ENCODE measurements at places on chromosomes 5 and 9.

DNA sequence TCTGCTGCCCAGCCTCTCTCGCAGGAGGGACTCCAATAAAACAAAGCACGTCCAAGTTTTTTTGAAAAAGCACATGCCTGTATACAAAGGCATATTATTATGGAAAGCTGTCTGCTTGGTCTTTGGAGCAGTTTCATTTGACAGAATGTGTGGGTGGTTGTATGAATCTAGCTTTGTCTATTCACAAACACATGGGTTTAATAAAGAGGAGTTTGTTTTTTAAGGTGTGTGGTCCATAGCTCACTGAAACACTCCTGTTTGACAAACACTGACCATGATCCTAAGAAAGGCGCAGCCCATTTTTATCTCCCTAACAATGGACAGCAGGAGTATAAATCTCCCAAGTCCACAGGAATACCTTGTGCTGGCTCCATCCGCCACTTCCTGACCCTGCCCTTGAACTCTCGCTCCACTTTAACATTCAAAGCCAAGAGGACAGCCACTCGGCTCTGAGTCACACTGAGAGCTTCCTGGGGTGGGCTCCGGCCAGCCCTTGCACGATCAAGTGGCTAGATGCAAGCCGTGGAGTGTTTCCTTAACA is 371.9 kb downstream of the EBF1 start:
- no peak for DNase-seq

- no peak for DNase-seq
These were observed 81.3 kb downstream of the TNC start for GRCh38 chr9:115036691-115037090.

DNA sequence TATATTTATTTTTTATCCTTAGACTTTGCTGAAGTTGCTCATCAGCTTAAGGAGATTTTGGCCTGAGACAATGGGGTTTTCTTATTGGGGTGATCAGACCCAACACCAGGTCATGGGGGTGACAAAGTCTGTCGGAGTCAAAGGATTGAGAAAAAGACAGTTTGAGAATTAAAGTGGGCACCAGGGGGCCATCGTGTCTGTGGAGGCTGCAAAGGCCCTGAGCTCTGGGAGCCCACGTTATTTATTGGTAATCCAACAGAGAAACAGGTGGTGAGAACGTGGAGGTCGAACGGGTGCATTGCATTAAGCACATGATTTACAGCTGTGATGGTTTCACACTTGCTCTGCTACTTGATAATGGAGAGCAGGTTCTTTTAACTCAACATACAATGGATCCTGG is 102.5 kb upstream of the CDH10 start:
- DNase-seq = no peak

DNA sequence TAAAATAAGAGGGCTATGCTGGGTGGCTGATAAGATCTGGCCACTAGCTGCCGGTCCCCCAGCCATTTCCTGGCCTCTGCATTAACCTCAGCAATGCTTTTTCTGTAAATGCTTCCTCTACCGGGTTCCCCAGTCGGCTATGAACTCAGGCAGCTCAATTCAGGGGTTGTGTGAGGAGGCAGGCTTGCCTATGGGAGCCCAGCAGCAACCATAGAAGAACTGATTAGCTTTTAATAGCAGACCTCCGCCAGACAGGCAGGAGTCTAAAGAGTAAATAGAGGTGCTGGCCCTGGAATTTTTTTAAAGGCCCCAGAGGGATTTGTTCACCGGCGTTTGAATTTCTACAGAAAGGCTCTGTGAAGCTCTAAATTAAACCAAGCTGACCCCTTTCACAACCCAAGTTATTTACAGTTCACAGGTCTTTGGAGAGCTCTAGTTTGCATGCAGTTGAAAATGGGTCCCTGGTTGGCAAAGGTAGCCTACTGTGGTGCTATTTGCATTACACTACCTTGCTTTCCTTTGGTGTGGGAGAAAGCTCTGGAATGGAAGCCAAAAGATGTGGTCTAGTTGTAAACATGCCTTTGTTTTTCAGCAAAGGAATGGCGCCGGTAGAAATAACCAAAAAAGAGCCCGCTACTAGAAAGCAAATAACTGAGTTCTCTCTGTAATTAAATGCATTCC is 289.7 kb upstream of the SEMA6A start:
- DNase-seq = no peak

GRCh38 chr5:6236858-6237481 is 141.4 kb downstream of the MED10 start:
- DNase-seq = no peak

DNA sequence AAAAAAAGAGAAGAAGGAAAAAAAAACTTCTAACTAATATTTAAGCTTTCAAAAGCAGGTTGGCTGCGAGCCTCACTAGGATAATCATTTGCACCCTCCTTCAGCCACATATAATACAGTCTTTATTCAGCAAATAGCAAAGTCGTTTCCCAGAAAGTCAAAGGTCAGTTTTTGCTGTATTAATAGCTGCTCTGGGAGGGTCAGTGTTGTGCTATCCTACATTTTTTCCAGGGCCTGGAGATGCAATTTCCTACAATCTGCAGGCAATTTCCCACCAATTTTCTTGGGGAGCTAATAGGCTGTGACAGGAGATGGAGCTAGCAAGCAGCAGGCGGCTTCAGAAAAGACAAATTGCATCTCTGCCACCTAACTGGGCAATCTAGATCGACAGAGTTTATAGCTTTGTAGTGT is 136.8 kb downstream of the TLE1 start:
- DNase-seq = no peak

DNA sequence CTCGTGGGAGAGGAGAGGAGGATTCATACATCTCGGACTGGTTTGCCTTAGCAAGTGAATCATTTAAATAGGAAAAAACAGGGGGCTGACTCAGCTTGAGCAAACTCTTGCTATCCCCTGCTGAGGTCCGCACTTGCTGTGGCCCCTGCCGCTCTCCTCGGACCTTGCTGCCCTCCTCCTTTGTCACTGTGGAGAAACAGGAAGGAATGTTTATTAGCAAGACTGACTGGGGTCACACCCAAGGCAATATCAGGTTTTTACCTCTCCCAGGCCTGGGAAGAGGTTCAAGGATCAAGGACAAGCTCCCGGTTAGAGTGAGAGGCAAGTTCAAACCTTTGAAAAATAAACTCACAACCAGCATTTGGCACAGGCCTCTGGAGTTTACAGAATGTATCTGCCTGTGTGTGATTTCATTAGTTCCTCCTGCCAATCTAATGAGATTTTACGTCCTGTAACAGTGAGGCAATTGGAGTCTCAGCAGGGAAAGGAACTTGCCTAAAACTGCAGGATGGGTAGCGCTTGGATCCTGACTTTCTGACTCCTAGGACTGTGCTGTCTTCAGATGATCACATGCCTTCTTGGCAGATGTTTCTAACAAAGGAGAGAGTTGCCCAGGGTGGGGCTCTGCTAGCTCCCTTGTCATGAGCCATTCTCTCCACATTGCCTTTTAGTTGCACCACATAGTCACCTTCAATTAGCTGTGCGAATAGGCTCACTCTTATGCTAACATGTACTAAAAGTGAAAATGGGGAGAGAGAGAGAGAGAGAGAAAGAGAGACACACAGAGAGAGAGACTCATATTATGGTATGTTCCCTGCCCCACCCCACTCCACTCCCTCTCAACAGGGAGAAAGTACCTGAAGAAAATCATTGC is 108.6 kb upstream of the CDKN2B start:
- DNase-seq = no peak

DNA sequence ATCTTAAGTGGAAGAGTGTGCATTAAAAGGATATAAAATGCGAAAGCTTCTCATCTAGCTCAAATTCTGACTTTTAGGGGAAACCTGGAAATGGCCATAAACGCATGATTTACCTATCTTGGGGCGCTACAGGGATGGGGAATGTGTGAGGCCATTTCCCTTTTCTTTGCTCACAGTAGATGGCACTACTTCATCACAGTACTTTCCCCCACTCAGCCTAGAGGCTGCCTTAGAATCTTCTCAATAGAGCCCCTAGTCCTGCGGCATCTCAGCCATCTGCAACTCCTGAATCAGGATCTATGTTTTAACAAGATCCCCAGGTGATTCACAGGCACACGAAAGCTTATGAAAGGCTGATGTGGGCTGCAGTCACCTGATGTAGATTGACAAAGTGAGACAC is 110.8 kb downstream of the LHFPL2 start:
- no peak for DNase-seq

DNA sequence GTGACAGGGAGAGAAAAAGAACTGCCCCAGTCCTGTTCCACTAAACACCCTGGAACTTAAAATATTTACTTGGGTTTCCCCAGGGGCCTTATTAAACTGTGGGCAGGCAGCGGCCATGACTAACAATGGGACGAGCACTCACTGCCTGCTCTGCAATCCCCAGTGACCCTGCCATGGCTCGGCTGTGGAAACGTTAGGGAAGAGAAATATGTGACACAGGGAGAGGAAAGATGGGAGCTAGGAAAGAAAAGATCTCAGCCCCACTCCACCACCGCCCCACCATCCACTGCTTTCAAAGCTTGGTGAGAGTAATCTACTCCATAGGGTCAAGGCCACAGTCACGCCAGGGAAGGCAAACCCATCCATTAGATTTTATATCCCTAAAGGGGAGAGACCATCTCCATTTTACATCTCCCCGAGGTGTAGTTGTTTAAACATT is 117.6 kb downstream of the EFNA5 start:
- no peak for DNase-seq

DNA sequence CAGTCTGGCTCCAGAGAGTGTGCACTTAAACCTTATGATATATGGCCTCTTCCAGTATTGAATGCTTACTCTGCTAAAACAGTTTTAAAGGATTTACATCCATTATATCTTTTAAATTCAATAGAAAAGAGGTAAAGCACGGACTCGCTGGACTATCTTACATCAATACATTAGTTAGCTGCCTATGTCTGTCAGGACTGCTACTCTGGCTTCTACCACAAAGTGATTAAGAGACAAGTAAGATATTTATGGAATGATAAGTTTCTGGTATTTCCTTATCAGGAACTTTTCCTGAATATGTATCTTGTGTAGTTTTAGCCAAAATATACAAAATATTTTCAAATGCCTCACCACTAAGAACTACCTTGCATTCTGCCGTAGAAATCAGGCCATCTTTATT is 295.1 kb downstream of the ISL1 start:
- no peak for DNase-seq

DNA sequence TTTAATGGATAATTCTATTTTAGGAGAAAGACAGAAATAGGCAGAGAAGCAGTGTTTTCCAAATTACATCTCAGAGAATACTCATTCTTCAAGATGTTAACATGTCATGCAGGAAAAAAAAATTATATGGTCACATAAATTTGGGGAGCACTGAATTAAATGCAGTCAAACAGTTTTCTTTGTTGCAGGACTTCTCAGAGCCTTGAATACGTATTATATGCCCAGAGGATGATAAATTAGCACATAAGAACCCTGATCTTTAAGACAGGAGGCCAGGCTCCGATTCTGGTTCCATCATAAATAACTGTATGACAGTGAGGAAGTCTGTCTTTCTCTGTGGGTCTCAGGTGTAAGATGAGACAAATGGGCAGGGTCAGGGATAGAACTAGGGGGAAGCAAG is 41.4 kb downstream of the FAT2 start:
- DNase-seq = no peak

GRCh38 chr9:14221558-14221957 is 92.4 kb downstream of the NFIB start:
- no peak for DNase-seq

- no peak for DNase-seq
These were observed 340.3 kb downstream of the CWC27 start for GRCh38 chr5:65108786-65109743.

DNA sequence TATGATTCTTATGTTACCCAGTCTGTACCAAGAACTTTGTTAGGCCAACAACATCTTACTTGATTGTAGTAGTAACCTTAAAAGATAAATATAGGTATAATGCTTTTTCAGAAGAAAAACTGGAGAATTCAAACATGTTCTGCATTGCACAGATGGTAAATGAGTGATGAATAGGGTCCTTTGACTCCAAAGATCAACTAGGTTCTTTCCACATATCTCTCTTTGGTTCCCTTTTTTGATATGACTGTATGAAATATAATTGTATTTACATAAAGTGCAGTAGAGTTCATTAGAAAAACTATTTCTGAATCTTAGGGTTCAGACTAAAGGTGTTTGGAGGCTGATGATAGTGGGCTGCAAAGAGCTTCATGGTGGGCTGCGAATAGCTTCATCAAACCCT is 150.5 kb upstream of the CDKN2B start:
- DNase-seq = no peak

GRCh38 chr5:91712718-91713117 is 329.6 kb upstream of the ARRDC3 start:
- DNase-seq = no peak

DNA sequence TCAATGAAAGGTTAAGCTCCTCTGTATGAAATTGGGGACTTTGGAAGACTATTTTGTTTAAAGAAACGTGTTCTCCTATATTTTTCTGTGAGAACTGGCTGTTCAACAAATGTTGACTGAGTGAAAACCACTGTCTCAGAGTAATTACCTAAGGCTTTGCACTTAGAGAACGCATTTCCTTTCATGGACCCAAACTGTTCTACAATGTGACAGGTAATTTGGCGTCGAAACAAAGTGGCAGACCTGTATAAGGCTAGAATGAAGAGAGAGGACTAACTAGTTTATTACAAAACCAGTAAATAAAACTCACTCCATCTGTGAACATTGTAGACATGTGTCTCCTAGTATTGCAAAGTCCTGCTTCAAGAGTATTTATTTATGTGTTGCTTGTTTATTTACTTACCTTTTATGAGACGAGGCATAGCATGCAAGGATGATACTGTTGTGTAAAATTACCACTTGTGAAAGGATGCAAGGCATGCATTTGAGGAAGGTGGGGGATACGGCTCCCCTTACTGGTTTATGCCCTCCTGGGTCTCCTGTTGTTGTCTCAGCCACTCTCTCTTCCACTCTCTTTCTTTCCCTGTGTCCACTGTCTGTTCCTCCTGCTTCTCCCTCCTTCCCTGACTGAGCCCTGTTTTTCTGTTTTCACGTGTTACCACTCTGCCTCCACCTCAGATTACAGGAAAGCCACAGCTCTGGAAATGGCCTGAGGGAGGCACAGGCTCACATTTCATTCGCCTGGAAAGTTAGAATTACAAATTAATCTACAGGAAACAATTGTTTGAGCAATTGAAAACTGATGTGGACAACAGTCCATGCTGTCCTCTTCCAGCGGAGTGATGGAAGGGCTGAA is 444.0 kb upstream of the ZNF608 start:
- DNase-seq = no peak

GRCh38 chr5:10866913-10867312 is 105.9 kb upstream of the DAP start:
- DNase-seq = no peak

GRCh38 chr5:140213370-140213983 is 38.5 kb downstream of the CYSTM1 start:
- no peak for DNase-seq

GRCh38 chr5:119070578-119070827 is 384 bp upstream of the DMXL1 start:
- no peak for DNase-seq

DNA sequence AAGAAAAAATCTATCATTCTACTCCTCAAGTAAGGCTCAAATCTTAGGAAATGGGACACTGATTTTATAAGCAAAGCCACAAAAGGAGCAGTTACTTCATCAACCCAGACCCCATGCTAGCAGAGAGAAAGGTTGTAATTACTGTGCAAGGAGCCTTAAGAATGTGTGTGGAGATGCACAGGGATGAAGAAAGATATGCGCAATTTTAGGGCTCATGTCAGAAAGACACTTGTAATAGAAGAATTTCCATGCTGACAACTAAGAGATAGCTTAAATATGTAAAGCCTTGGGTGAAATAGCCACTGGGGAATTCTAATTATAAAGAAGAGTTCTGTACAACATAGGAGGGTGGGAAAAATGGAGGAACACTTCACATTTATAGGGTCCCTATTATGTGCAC is 141.8 kb downstream of the CRB2 start:
- no peak for DNase-seq
